ENCODE measurements at places on chromosomes 3 and 15.
A peak's percentile ranks its signal among the peaks of the same experiment; 100 is the strongest.

- no peak for DNase-seq
These were observed 1.8 kb downstream of the HDGFL3 start for GRCh38 chr15:83205725-83206324.

DNA sequence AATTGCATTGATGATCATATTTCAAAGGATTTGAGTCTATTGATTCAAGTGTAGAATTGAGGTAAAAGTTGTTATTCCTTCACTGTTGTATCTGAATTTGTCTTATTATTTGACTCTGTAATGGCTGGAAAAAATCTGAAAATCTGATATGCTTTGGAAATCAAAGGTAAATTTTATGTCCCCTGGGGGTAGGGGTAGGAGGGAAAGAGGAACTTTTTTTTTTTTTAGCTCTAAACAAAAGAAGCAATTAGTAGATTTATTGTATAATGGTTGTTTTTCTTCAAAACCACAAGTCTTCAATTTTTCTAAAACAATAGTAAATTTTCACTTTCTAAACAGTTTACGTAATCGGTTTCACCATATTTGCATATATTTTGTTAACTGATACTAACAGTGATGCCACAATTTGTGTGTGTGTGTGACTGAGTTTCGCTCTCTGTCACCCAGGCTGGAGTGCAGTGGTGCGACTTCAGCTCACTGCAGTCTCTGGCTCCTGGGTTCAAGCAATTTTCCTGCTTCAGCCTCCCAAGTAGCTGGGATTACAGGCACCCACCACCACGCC, 91.7 kb upstream of the GOLGA6L4 start:
- no peak for DNase-seq

DNA sequence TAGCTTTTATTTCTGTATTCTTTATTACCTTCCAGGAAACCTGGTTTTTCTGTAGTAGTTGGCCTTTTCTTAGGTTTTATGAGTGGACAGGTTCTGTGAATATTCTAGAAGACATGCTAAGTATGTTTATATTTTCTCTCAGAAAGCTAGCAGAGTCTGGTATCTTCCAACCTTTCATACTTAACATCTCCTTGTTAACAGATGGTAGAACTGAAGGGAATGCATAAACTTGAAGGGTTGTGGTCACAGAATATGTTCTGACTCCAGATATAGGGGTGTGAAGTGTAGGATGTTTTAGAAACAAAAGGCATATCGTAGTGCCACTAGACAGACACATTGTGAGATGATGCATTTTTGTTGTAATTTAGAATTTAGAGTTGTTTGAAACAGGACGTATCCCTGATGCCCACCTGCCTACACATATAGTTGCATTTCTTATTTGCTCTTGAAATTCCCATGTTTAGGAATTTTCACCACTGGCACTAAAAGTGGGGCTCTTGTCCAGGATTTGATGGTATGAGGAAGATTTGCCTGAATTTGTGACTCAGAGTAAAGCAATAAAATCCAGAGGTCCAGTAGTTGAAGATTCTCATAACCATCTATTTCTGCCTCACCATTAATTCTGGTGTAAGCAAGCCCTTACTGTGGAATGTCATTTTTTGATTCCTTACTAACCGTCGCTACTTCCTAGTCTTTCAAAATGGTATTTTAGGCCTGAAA, 274.5 kb downstream of the FEZF2 start:
- DNase-seq: no peak

- no peak for DNase-seq
These were observed 226.1 kb upstream of the UBE2E2 start for GRCh38 chr3:22977042-22977441.

GRCh38 chr3:146577662-146578061, 27.5 kb downstream of the PLSCR5 start:
- no peak for DNase-seq

DNA sequence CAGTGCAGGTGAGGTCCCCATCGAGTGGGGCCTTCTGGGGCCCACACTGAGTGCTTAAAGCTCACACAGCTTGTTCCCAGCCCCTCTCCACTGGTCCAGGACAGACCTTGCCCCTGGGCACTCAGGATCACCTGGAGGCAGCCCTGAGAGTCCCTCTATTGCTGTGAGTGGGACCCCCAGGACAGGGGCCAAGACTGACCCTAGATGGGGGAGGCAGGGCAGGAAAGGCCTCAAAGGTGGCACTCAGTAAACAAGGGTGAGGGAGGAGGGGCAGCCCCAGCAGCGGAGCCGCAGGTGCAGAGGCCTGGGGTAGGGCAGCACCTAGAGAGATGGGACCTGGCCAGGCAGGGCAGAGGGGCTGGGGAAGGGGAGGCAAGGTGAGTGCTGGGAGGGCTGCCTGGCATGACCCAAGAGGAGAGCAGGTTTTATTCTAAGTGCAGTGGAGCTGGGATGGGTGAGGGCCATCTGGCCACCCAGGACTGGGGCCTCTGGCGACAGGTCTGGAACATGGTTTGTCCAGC, 27.9 kb downstream of the CFAP100 start:
- DNase-seq: no peak

DNA sequence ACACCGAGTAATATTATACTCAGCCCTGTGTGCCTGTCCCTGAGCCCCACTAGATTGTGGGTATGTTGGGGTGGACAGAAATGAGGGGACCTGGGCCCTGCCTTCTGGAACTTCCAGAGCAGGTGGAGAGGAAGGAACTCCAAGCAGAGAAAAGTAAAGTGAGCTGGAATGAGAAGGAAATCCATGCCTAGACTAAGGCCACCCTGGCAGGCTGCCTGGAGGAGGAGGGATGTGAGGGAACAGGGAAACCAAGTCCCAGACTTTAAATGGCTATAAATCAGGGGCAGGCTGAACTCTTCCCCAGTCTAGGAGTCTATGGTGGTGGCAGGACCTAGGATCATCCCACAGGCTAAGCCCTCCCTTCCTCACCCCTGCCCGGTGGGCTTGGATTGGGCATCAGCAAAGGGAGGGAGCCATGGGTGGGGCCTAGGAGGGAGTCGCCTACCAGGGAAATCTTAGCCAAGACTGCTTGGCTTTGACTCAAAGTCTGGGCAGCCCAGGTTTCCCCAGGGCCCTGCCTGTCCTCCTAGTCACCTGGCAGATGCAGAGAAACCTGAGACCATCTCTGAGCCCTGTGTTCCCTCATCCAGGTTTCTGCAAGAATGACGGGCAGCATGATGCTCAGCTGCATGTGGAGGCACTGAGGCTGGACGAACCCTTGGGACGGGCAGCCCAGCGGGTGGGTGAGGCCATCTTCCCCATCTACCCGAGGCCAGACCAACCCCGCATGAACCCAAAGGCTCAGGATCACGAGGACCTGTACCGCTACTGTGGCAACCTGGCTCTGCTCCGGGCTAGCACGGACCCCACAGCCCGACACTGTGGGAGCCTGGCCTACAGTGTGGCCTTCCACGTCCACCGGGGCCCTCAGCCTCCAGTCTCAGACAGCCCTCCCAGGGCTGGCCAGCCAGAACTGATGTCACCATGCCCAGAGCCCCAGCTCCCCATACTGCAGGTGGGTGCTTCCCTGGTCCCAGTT, 15.6 kb upstream of the STRA6 start:
- DNase-seq: no peak

- DNase-seq: no peak
These were observed 63.7 kb downstream of the KLF15 start for GRCh38 chr3:126293370-126294082.

- DNase-seq: peak; percentile 45
These were observed 35.7 kb downstream of the NGRN start for GRCh38 chr15:90300988-90301706.

- DNase-seq: no peak
These were observed 3.6 kb downstream of the CHDH start for GRCh38 chr3:53842436-53843194.

GRCh38 chr3:135895106-135895733, 70.3 kb upstream of the PPP2R3A start:
- DNase-seq: peak; percentile 1

GRCh38 chr3:127426444-127427153, 138.8 kb upstream of the PRR20G start:
- DNase-seq: no peak

GRCh38 chr3:81068546-81068945, 692.9 kb downstream of the GBE1 start:
- DNase-seq: no peak

DNA sequence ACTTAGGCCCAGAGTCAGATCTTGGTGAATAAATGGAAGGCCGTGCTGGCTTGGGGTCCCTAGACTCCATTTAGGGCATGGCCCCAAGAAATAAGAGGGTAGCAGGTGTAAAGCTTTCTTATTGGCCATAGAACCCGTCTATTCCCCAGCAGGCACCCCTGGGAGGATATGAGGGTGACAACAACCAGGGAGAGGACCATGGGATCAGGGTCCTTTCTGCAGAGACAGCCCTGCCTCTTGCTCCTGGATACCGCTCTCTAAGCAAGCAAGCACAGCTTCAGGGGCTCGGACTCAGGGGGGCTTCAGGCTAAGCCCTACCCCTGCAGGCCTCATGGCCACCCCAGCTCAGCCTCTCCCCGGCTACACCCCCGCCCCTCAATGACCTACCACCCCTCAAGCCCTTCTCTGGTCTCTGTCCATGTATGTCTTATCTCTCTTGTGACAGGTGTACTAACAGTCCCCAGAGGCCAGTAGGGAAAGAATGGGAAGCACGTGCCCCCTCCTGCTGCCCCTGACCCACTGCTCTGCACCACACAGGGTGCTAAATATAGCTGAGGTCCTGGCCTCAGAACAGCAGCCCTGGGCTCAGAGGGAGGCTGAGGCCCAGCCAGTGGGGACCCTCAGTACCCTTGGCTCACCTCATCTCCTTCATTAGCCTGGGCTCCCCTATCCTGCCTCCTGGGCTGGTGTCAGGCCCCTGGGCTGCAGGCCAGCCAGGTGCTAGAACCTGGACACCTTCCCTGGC, 1.9 kb downstream of the XIRP1 start:
- DNase-seq: no peak

GRCh38 chr15:87527416-87527815, 729.1 kb downstream of the NTRK3 start:
- no peak for DNase-seq

DNA sequence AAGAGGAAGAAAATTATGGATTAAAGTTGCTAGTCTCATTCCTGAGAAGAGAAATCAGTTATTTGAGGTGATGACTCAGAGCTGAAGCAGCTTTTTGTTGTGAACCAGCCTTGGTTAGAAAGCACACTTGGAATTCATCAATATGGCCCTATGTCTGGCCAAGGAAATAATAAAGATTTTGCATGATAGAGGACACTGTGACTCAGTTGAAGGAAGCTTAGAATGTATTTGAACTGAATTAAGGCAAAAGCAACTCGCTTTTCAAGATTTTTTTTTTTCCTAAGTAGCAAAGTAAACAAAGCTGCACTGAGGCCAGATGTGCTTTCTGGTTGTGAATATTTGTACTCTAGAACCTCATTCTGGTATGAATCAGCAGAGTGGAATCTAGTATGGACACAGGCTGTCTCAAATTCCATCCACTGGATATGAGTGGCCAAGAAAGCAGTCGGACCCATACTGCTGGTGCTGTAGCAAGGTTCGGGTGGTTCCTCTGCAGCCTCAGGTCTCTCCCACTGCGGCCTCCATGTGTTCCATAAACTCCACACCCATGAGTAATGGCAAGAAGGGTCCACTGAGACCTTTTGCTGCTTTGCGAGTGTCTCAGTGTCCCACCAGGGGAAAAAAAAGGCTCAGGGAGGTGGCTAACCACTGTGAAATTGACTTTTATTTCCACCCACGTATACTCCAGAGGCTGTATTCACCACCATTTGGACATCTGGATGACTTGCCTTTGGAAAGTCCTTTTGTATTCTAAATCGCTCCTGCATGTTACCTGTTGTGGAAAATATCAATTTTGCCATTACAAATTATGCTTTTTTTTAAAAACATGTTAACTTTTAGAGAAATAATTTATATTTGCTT, 53.1 kb downstream of the TGFBR2 start:
- no peak for DNase-seq

- DNase-seq: no peak
These were observed 100.2 kb downstream of the TMCC1 start for GRCh38 chr3:129793319-129793718.

- DNase-seq: no peak
These were observed 20.7 kb upstream of the PRR23E start for GRCh38 chr3:127172211-127172610.

GRCh38 chr15:76150513-76150912, 90.7 kb downstream of the TMEM266 start:
- DNase-seq: no peak

All from activated CD8-positive, alpha-beta memory T cell treated with anti-CD3 and anti-CD28 coated beads for 1 hour (primary cell).